ENCODE measurements at places on chromosomes 7 and 10. TPM values are rescaled to one million over a fixed set of nuclear protein-coding genes. Genes with fewer than 3 reads are reported as not detected.
A peak's percentile ranks its signal among the peaks of the same experiment; 100 is the strongest.

GRCh38 chr7:2483494-2483893, 7.3 kb upstream of the GRIFIN start:
- no peak for DNase-seq

- no peak for DNase-seq
Measured at GRCh38 chr10:6273351-6273750, 70.6 kb downstream of the PFKFB3 start.

- DNase-seq: no peak
Measured at GRCh38 chr10:21687266-21688008, 153.4 kb downstream of the MLLT10 start.

GRCh38 chr7:39536951-39537350, 29.3 kb upstream of the YAE1 start:
- no peak for DNase-seq

ARMS2 gene
- not detected for total RNA-seq

GRCh38 chr10:32036922-32037321, 19.3 kb downstream of the KIF5B start:
- DNase-seq: no peak

DNA sequence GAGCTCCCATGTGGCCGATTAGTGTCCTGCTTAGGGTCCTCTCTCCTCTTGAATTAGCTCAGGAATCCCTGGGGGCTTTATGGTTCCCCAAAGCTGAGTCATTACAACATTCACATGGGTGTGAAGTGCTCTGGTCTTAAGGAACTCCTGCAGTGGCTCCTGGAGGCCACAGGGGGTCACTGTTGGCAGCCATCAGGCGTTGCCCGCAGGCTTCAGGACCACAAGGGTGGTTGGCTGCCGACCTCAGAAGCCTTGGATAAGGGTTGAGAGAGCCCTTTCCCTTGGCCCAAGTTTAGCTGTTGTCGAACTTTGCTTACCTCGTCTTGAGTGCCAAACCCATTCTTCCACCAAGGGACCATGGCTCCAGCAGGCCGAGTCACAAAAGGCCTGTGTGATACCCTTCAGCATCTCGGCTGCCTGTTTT, 61.7 kb downstream of the SH2D4B start:
- DNase-seq: peak; percentile 35

GRCh38 chr7:145543242-145543641, 573.4 kb upstream of the CNTNAP2 start:
- DNase-seq: no peak

DNA sequence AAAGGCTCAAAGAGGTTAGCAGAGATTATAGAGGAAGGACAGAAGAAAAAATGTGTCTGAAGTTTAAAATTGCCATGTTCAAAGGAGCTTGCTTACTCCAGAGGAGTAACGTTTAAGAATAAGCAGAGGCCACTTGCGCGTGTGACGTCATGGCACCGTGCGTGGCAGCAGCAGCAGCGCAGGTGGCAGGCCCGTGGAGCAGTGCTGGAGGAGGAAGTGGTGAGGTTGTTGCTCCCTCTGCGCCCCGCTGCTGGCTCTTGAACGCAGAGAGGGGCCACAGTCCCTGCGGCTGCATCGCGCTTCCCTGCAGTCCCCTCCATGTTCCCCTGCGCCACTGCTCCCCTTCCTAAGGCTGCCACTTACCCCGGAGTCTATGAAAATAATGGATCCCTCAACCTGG, 37.5 kb downstream of the GDI2 start:
- no peak for DNase-seq

ADK gene
- total RNA-seq: 18.1 TPM

DNA sequence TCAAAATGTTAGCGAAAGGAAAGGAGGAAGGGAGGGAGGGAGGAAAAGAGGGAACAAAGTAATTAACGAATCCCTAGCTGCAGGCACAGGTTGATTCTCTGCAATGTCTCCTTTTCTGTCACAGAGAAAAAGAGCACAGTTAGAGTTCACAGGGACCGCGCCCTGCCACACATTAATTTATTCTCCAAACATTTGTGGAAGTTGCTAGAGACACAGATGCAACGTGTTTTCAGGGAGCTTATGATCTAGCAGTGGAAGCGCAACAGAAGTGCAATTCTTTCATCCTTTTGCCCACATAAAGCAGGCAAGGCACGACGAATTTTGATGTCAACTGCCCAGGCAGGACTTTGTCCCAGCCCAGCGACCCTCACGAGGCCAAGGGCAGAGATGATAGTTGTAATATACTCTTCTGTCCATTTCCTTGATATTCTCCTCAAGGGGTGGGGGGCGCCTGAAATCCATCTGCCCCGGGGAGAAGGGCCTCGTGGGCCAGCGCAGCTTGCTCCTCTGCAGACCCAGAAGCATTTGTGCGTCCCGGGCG, 101.7 kb upstream of the ZNF438 start:
- DNase-seq: no peak
